Type B pancreatic cell (in vitro differentiated cells): ENCODE measurements at places on chromosomes 5 and 9. TPM values are rescaled to one million over a fixed set of nuclear protein-coding genes. Genes with fewer than 3 reads are reported as not detected.

DNA sequence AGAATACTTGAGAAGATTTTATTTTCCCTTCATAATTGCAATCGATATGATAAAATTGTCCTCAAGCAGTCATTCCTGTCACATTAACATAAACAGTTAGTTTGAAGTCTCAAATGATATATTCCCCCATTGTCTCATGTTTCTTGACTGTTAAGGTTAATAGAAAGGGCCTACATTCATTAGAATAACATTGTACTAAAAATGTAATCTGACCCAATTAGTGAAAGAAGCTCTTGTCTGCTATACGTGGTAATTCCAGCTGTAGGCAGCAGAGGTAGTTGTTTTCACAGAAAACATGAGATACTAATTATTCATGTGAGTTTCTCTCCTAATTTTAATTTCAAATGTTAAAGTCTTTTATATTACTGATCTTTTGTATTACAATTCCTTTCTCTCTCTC lies 25.9 kb upstream of the AP3B1 start:
- no peak overlapping the region for H3K27ac ChIP-seq
- no peaks in the 10 kb centered on the region for H3K4me1 ChIP-seq
- H3K36me3 ChIP-seq = no peaks in the 10 kb centered on the region
- H3K27me3 ChIP-seq = no peaks in the 10 kb centered on the region
- no peak overlapping the region for H3K4me3 ChIP-seq

DNA sequence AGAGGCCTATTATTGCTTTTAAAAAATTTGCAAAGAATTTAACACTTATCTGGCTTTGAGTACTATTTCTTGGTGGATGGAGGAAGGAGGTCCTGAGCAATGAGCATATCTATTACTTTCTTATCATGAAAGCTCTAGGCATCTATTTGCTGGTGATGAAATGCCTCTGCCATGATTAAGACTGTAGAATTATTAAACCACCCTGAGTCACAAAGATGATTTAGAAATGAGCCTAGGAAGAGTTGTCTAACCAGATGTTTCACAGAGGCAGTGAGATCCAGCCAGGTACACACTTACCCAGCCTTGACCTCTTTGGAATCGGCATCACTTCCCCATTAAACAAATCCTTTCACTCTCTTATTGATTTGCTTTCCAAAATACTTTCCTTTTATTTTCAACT lies 304.4 kb upstream of the KIF2A start:
- no peak overlapping the region for H3K27ac ChIP-seq
- H3K4me3 ChIP-seq = no peak overlapping the region
- no peaks in the 10 kb centered on the region for H3K36me3 ChIP-seq
- H3K4me1 ChIP-seq = peaks cover 5% of the 10 kb centered on the region

DNA sequence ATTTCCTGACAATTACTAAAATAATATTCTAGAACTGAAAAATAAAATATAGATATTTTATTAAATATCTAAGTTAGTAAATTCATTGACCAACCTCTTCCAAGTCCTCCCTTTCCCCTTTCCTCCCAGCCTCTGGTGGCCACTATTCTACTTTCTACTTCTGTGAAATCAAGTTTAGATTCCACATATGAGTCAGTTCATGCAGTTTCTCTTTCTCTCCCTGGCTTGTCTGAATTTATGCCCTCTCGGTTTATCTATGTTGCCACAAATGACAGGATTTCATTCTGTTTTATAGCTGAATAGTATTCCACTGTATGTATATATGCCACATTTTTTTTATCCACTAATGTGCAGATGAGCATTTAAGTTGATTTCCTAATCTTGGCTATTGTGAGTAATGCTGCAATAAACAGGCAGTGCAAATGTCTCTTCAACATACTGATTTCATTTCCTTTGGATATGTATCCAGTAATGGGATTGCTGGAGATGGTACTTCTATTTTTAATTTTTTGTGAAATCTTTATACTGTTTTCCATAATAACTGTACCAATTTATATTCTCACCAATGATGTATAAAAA lies 52.3 kb downstream of the WDR36 start:
- H3K27ac ChIP-seq = no peak overlapping the region
- H3K27me3 ChIP-seq = no peaks in the 10 kb centered on the region
- no peak overlapping the region for H3K4me3 ChIP-seq
- H3K36me3 ChIP-seq = no peaks in the 10 kb centered on the region

GRCh38 chr5:116872986-116873385 lies 298.4 kb upstream of the SEMA6A start:
- peaks cover 5% of the 10 kb centered on the region for H3K36me3 ChIP-seq
- peaks cover 3% of the 10 kb centered on the region for H3K27me3 ChIP-seq
- no peak overlapping the region for H3K4me3 ChIP-seq
- no peak overlapping the region for H3K27ac ChIP-seq
- DNase-seq = no peak

DNA sequence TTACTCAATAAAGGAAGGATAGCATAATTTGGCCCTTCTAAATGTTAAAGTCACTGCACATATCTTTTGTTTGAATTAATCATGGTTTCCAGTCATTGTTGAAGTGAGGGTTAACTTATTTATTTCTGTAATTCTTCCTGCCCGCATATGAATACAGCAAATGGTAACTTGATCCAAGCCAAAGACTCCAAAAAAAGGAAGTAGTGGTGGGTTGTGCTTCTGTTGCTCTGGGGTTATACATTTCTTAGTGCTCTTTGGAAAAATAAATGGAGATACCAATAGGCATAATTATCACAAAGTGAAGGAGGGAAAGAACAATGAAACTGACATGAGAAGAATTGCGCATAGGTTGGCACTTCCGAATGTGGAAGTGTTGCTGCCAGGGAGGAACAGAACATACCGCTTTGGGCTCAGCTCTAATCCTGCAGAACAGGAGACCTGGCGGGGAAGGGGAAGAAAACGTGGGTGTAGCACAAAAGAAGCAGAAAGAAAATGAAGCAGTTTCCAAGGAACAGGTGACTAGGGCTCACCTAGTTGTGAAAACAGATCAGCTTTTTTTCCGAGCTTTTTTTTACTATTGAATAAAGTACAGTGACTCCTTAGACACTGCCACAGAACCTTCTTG lies 69.7 kb upstream of the TAF11L2 start:
- H3K4me1 ChIP-seq = peaks cover 12% of the 10 kb centered on the region
- no peaks in the 10 kb centered on the region for H3K36me3 ChIP-seq
- no peak overlapping the region for H3K4me3 ChIP-seq
- H3K27me3 ChIP-seq = no peaks in the 10 kb centered on the region

- peaks cover 9% of the 10 kb centered on the region for H3K4me1 ChIP-seq
- DNase-seq = no peak
- H3K36me3 ChIP-seq = no peaks in the 10 kb centered on the region
- H3K27me3 ChIP-seq = no peaks in the 10 kb centered on the region
Observed at GRCh38 chr9:133460405-133461175, 812 bp downstream of the CACFD1 start.

- H3K27ac ChIP-seq = no peak overlapping the region
- H3K27me3 ChIP-seq = no peaks in the 10 kb centered on the region
- DNase-seq = no peak
Observed at GRCh38 chr9:79684711-79685575, 113.2 kb downstream of the TLE4 start.

DNA sequence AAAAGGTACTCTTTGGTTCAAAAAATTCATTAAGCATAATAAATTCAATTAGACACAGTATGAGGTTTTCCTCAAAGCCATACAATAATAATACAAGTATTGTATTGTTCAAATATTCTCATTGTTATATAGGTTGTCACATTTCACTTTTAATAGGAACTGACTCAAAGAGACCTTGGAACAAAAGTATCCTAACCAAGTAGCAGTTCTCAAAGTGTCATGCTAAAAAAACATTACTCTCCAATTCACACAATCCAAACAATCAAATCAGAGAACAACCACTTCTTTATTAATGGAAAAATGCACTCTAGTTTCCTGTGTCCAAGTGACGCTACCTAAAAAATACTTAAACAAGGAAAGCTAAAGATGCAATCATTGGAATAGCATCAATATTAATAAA lies 115.4 kb downstream of the DENND1A start:
- no peak for DNase-seq
- H3K27me3 ChIP-seq = no peaks in the 10 kb centered on the region
- H3K27ac ChIP-seq = no peak overlapping the region
- H3K36me3 ChIP-seq = no peaks in the 10 kb centered on the region

GRCh38 chr5:43608406-43608805 lies 5.4 kb downstream of the NNT start:
- no peaks in the 10 kb centered on the region for H3K27me3 ChIP-seq
- H3K4me1 ChIP-seq = peaks cover 13% of the 10 kb centered on the region
- H3K27ac ChIP-seq = no peak overlapping the region
- H3K4me3 ChIP-seq = no peak overlapping the region
- no peak for DNase-seq

DNA sequence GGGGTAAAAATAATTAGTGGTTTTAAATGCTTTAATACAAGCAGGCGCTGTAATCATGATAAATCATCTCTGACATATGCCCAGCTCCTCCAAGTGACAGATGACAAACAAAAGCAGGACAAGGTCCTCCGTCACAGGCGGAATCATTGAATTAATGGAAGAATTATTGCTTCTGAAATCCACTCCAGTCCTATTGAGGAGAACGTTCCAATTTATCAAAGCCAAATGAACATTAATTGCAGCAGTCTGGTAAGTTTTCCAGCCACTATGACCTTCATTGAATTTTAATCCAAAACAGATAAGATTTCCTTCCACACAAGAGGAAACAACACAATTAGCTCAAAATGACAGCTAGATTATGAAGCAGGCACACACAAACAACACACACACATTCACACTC lies 136.8 kb downstream of the ASTN2 start:
- H3K4me1 ChIP-seq = peaks cover 12% of the 10 kb centered on the region
- H3K27me3 ChIP-seq = peaks cover 4% of the 10 kb centered on the region
- DNase-seq = no peak
- H3K36me3 ChIP-seq = no peaks in the 10 kb centered on the region

- no peaks in the 10 kb centered on the region for H3K36me3 ChIP-seq
- H3K4me1 ChIP-seq = no peaks in the 10 kb centered on the region
- no peak overlapping the region for H3K4me3 ChIP-seq
- peaks cover 6% of the 10 kb centered on the region for H3K27me3 ChIP-seq
Observed at GRCh38 chr9:69357030-69357775, 32.2 kb downstream of the ENTREP1 start.

Gene BARHL1
- 0.14 TPM in 1 of 2 replicates, not detected in the other for total RNA-seq

Gene PCDHGA6
- 0.41 and 0.86 TPM in 2 replicates for total RNA-seq

Gene IFNK
- total RNA-seq = not detected in 2 replicates

Gene DIPK1B
- total RNA-seq = 40.8 and 48.7 TPM in 2 replicates

Gene CFAP157
- total RNA-seq = 0.26 and 8.0 TPM in 2 replicates

Gene OTP
- 0.17 and 0.31 TPM in 2 replicates for total RNA-seq

Gene CCL28
- total RNA-seq = 2.0 TPM in 1 of 2 replicates, not detected in the other
